NCI-H187 (cell line): ENCODE measurements at places on chromosomes 5 and 9.

DNA sequence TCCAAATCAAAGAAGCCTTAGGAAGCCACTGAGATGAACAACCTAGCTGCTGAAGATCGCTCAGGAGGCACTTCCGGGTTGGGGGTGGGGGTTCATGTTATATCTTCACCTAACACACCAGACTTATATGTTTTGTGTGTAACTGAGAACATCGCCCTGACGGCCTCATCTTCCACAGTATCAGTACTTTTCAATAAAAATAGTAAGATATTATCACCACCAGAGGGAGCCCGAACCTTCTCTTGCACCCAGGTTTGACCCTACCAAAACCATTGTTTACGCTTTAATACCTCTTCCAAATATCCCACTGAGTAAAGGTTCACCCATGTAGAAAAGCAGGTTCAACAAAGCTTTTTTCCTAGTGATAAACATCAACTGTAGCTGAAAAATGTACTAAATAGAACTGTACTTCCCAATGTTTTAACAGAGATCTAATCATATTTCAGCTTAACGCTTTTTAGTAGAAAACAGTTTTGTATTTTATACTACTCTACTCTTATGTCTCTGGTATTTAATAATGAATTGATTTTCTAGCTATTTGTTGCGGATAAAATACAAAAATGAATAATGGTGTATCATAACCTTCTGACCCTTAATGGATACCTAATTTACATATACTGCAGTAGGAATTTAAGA lies 244.0 kb downstream of the EPB41L4A start:
- DNase-seq: no peak

DNA sequence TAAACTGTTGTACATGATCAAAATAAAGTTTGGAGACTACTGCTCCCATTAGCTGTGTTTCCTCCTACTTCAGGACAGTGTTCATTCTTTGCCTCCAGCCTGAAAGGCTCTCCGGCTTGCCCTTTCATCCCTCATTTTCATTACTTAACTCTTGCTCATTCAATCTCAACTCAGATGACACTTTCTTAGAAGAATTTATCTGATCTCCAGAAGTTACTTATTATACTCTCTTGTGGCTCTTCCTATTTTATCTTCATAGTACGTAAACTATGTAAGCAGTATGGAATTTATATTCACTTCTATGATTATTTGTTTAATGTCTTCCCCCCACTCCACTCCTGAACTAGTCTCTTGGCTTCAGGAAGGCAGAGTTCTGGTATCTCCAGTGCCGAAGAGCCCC lies 1737.9 kb upstream of the C9orf72 start:
- DNase-seq: no peak

DNA sequence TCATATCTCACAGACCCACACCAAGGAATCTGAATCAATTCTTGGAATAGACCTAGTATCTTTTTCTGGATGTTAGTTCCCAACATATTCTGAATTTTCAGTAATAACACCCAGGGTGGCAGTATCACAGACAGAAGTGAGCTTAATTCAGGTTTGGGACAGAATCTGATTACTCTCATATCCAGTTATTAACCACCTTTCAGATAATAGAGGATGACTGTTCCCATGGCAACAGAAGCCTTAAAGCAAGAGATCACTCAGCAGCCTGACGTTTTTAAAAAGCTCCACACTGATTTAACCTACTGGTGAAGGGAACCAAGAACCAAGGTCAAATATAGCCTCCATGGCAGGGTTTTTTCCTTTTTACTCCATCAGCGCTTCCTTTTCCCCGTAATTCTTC lies 68.4 kb downstream of the ACTBL2 start:
- DNase-seq: no peak

DNA sequence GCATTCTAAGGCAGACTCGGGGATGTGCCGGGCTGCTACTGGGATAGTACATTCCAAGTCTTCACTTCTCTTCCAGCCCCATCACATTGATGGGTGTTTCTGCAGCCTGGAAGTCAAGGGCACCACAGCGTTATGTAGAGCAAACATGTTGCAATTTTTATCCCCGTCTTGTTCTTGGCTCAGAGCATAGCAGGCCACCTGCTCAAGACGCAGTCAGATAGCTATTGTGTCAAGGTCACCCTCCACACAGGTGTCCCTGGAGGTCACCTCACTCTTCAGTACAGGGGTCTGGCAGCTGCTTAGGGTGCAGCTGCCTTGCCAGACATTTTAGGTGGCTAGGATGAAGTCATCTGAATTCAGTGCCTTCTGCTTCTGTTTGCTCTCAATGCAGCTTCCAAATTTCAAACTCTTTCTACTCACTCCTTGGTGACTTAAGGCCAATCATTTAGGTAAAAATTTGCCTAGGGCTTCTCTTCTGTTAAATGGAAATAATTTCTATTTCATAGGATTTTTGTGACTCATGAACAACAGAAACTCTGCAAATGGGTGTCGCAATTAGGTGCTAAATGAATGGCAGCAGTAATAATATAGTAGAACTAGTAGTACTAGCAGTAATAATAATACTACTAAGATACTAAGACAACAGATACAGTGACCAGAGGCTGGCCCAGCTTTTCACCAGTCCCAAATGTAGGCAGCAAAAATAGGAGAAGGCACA lies 24.3 kb downstream of the KCNV2 start:
- no peak for DNase-seq

- DNase-seq: no peak
These were observed 19.0 kb upstream of the WHRN start for GRCh38 chr9:114524247-114524681.

GRCh38 chr5:128629157-128629556 lies 91.1 kb upstream of the FBN2 start:
- no peak for DNase-seq

GRCh38 chr9:127258606-127259471 lies 5.7 kb upstream of the GARNL3 start:
- no peak for DNase-seq

DNA sequence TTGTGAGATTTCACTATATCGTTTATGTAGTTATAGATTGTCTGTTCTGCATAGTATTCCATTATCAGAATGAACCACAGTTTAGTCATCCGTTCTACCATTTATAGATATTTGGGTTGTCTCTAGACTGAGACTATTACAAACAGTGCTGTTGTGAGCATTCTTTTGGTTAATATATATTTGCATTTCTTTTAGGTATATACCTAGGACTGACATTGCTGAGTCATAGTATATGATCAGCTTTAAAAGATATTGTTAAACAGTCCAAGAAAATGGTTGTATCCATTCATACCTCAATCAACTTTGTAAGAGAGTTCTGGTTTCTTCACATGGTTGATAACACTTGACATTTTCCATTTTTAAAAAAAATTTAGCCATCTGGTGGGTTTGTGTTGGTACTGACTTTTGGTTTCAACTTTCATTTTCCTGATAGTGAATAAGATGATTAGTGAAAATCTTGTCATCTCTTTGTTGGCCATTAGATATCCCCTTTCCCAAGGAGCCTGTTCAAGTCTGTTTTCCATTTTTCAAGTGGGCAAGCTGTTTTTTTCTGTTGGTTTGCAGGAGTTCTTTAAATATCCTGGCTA lies 22.9 kb upstream of the ADAM19 start:
- no peak for DNase-seq

DNA sequence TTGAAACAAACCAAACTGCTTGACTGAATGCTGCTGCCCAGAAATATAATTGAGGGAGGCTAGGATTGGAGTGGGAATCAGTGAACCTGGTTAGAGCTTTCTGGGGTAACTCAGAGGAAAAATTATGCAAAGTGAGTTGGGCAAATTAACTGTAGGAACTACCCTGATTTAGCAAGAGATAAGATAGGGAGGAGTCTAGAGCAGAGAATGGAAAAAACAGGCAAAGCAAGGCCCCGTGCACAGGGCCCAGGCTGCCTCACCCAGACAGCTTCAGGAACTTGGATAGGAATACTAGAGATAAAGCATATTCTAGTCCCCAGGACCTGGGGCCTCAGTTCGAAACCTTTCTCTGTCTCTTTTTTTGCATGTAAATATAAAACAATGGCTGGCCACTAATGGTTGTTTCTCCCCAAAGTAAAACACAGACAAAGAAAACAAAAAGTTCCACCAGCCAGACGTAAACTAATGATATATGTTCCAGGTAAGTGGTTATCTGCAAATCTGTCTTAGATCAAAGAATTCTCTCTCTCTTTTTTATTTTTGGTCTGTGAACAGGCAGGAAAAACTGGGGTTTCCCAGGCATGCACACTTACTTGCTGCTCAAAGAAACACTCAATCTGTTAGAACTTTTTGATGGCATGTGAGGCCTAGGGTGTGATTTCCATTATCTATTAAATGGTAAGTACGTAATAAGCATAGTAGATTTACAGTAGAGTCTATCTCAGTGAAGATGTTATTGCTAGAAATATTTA lies 168.1 kb upstream of the MAP3K1 start:
- no peak for DNase-seq

GRCh38 chr5:65986050-65986451 lies 59.7 kb downstream of the ERBIN start:
- DNase-seq: no peak

DNA sequence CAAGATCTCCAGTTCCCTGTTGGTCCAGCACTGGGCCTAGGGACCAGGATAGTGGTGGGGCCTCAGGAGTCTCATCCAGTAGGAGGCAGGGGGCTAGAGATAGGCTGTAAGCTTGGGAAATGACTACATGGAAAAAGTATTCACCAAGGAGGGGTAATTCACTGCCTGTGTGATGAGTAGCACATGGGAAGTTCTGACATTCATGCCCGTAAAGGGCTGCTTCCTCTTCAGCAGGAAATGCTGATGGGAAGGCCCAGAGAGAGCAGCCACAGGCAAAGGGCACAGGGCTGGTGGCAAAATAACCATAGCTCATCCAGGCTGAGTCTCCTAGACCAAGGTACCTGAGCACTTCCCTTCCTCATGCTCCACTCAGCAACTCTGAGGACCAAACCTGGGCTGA lies 23.1 kb upstream of the FRRS1L start:
- no peak for DNase-seq

DNA sequence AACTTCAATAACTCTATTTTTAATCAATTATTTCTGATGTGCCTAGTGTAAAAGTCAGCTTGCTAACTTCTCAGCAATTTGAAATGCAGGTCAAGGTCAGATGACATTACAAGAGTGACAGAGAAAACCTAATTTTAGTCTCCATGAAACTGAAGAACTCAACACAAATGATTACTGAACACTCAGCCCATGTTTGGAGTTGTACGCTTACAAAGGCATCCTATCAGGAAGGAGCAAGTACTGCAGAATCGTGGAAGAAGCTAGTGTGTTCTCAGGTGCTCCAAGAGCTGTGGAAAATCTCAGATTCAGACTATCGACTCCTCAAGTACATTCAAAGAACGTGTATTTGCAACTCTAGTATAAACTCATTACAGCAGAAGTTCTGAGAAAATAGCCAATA lies 526.7 kb downstream of the PDE4D start:
- no peak for DNase-seq

DNA sequence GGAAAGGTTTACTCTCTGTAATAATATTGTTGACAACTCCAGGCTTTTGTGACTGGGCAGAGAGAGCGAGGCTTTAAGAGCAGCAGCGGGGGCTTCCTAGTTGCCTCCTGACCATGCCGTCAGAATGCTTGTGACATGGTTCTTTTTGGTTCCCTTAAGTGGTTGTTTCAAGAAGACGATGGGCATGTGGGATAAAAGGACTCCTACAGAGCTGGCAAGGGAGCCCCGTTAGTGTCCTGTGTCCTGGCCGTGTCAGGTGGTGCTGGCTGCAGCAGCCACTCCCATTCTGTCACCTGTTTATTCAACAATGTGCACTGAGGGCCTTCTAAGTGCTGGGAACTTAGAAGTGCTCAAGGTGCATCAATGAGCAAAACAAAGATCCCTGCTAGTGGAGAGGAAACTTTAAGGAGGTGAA lies 19.7 kb downstream of the LCP2 start:
- no peak for DNase-seq

- no peak for DNase-seq
These were observed 32.7 kb upstream of the ADAMTSL1 start for GRCh38 chr9:18441261-18441660.

- no peak for DNase-seq
These were observed 4.5 kb downstream of the CAMK4 start for GRCh38 chr5:111228520-111229220.

DNA sequence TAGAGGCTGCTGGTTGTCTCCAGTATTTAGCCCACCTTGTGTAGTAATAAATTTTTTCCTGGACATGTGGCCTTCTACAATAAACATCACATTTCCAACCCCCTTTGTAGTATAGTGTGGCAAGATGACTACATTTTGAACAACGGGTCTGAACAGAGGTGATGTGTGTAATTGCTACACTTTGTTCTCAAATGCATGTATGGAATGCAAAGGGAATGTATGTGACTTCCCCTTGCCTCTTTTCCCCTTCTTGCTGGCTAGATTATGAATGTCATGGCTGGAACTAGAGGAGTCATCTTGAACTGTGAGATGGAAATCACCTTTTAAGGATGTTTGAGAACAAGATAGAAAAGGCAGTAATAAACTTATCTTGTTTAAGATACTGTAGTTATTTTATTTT lies 54.5 kb downstream of the PRR16 start:
- no peak for DNase-seq

DNA sequence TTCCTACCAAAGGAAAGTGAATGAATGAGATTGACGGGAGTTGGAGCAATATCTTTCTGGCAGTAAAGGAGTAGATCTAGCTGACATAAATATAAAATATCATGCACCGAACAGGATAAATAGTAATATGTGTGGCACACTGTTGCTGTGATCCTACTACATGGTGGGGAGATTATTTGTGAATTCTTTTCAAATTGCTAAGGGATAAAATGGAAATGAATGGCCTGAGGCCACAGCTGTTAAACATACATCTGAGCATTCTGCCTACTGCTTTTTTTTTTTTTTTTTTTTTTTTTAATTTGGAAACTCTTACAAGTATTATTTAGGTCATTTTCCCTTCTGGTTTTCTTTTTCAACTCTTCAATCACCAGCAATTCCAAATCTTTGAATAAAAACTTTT lies 66.8 kb downstream of the MEF2C start:
- no peak for DNase-seq

DNA sequence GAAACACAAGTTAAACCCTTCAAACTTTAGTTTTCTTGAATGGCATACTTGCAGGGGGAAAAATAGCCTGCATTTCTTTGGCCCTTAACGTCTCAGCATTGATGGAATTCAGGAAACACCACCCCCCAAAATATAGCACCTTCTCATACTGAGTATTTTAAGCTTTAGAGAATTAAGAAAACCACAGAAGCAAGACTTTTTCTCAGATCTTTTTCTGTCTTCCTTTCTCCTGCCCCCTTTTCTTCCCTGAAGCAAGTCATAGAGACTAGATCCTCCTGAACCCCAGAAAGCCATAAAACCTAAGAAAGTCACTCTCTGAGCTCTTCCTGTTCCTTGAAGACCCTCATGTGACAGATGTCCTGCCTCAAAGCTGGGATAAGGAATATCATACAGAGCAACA lies 1069.9 kb downstream of the EFNA5 start:
- no peak for DNase-seq
